ENCODE measurements at places on chromosomes 4 and X. TPM values are rescaled to one million over a fixed set of nuclear protein-coding genes. Genes with fewer than 3 reads are reported as not detected.

DNA sequence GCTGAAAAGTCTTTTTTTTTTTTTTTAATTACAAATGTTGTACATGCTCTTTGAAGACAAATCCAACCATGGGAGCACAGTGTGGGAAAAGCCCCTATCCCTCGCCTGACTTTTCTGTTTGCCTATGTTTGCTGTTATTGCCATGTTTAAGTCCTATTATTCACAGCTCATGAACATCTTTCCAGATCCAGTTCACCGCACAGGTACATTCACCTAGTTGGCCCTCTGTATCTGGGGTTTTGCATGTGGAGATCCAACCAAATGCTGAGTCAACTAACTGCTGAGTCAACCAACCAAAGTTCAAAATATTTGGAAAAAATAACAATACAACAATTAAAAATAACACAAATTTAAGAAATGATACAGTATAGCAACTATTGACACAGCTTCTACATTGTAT is 100.1 kb upstream of the CLNK start:
- no peak for DNase-seq

- DNase-seq: no peak
These were observed 74.9 kb downstream of the NHS start for GRCh38 chrX:17449866-17450265.

DNA sequence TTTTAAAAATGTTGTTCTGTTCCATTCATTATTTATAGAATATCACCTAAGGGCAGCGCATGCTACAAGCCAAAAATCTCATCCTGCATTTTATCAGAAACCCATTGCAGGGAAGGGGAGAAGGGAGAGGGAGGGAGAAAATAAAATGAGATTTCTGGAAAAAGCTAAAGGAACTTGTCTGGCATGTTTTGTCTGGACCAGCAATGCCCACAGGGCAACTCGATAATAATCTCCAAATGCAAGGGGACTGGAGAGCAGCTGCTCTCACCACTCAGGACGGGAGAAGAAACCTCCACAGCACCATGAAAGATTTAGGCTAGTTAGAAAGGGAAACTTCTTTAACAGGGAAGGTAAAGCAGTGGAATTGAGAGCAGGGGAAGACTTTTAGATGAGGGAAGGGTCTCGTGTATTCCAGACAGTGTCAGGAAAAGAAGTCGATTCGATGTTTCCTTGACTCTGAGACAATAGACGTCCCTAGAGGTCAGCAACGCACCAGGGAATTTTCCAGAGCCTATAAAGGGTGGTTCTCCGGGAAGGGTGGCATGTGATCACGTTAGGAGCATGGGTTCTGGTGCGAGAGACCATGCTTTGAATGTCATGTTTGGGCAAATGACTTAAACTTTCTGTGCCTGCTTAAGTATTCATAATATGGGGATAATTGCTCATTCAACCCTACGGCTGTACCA is 132.2 kb upstream of the NDP start:
- no peak for DNase-seq

GRCh38 chrX:132737743-132738142 is 220.7 kb downstream of the HS6ST2 start:
- no peak for DNase-seq

- DNase-seq: no peak
These were observed 848 bp downstream of the RAB9A start for GRCh38 chrX:13689741-13690211.

DNA sequence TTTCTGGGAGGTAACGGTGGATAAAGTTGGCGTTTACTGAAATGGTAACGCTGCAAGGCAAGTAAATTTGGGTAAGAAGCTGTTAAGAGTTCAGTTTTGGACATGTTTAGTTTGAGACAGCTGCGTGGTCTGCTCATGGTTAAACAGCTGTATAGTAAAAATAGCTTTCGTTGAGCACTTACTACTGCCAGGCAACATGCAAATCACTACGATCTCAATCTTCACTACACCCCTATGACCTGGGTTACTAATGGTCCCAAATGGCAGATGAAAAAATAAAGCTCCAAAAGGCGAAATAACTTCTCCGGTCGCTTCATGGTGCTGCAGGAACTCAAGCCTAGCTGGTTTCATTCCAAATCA is 22.2 kb downstream of the FABP2 start:
- no peak for DNase-seq

- no peak for DNase-seq
These were observed 131.8 kb downstream of the SCFD2 start for GRCh38 chr4:53234111-53234510.

GRCh38 chrX:3403748-3404147 is 57.3 kb upstream of the MXRA5 start:
- DNase-seq: no peak

- no peak for DNase-seq
These were observed 182.8 kb downstream of the QDPR start for GRCh38 chr4:17329046-17329445.

DNA sequence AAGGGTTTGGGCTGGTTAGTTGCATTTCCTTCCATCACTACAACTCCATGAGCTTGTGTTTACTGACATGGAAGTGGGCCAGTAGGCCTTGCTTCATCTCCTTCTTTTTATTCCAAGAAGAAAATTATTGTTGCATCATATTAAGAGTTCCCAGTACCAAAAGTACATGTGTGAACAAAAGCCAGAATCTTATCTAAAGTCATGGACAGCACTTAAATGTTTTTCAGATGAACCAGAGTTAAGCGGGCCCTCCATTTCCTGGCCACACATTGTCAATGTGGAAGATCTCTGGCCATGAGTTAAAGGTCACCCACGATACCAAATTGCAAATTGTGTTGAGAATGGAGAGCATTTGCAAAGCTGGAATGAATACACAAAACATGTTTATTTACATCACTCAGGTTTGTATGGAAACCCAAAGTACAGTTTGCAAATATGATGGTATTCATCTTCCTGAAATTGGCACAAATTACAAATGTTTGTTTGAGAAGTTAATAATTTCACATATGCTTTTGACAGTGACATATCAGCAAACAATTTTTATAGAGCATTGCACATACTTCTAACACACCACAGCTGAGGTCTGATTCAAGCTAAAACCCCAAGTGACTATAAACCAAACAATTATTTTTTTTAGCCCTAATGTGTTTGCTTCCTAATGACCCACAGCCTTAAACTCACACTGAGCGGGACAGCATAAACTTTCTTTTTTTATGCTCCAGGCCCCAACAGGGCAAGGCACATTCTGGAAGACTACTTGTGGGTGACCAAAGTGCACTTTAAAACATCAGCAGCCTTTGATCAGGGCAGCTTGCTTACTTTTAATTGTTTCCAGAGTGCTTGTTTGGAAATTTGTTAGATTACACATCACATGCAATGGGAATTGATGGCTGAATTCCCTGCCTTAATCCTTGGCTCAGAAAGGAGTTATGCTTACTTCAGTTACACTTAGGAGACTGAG is 502.9 kb upstream of the SLIT2 start:
- no peak for DNase-seq

GRCh38 chrX:84873176-84873575 is 130.5 kb upstream of the APOOL start:
- DNase-seq: no peak

DNA sequence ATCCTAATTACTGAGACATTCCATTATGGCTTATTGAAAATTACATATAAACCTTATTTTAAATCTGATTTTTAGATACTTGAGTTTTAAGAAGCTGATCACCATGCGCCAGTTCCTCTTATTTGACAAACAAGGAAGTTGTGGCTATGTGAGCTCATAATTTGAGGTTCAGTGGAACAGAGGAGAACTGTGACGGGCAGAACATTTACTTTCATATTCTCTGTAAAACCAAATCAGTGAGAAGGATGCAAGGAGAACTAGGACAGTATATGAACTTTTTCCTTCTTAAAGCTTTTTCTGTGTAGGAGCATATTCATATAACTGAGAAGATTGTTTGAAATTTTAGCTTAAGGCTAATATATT is 25.3 kb downstream of the STIM2 start:
- no peak for DNase-seq

- no peak for DNase-seq
These were observed 65.4 kb downstream of the PRKX start for GRCh38 chrX:3648084-3648483.

GRCh38 chr4:173346074-173346473 is 11.9 kb upstream of the HMGB2 start:
- DNase-seq: no peak

- DNase-seq: no peak
These were observed 155.8 kb upstream of the RAI2 start for GRCh38 chrX:18016941-18017340.

GRCh38 chr4:53150631-53151488 is 215.0 kb downstream of the SCFD2 start:
- DNase-seq: no peak

DNA sequence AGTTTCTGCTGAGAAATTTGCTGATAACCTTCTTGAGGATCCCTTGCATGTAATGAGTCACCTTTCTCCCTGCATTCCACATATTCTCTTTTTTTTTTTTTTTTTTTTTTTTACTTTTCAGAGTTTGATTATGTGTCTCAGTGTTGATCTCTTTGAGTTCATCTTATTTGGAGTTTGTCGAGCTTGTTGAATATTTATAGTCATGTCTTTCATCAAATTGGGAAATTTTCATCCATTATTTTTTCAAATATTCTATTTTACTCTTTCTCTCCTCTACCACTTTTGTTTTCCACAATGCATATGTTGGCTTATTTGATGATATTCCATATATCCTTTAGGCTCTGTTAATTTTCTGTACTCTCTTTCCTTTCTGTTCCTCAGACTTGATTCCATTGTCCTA is 136.1 kb downstream of the MAD2L1 start:
- no peak for DNase-seq

GRCh38 chr4:101682946-101683345 is 107.6 kb upstream of the BANK1 start:
- no peak for DNase-seq

DNA sequence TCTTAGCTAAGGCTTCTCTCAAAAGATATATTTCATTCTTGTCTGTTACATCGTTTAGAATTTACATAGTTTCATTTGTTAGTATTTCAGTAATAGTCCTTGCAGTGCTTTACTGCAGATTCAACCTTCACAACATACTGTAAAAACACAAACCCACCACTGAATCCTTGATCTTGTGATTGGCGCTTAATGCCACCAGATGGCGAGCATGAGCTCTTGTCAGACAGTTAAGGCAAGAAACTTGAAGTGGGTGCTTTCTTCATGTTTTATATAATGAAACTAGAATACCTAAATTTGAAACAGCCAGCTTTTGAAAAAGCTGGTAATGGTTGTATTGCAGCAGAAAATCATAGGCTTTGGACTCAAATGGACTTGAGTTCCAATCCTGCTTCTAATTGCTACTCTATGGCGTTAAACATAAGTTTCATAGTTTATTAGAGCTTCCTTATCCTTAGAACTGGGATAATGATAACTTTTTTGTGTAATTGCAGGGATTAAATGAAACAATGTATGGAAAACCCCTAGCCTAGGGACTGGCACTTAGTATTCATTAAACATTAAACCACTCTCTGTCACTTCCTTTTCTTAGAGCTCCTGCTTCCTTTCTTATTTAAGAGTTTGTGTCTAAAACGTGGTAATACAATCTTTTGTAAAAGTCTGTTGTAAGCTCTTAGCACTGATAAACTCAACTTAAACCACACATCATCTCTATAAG is 95.1 kb downstream of the USP9X start:
- DNase-seq: no peak

GRCh38 chr4:167196344-167197012 is 37.8 kb downstream of the SPOCK3 start:
- DNase-seq: no peak

DNA sequence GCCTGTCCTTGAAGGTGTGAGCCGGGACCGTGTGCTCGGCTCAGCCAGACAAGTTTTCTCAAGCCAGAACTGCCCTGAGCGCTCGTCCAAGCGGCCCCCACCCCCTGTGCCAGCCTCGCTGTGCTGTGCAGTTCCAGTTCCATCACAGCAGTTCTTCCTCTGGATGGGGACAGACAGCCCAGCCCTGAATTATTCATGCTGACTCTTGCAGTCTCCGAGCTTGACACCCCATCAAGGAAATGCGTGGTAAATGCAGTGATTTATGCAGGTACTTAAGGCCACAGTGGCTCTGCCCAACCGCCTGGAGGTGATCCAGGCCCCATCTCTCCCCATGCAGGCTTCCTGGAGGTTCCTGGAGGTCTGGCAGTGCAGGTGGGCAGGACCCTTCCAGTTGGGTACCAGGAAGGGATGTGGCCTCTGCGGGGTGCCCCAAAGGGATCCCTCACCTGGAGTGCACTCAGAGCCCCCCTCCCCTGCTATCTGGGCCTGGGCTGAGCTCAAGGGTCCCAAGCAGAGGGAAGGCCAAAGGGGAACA is 44.8 kb upstream of the HMX1 start:
- DNase-seq: peak; percentile 25

Gene PARM1
- total RNA-seq: 77.2 TPM

Gene HGFAC
- total RNA-seq: 8.9 TPM

Gene TLR10
- total RNA-seq: 2.7 TPM

Gene UVSSA
- total RNA-seq: 26.0 TPM

Gene MECP2
- 95.1 TPM for total RNA-seq

Gene IDUA
- 35.6 TPM for total RNA-seq

Gene FOXP3
- total RNA-seq: 0.86 TPM

Gene YY2
- 0.87 TPM for total RNA-seq

Gene USP17L26
- total RNA-seq: not detected

Gene PWWP3B
- total RNA-seq: 11.4 TPM

Gene FRMPD3
- total RNA-seq: 5.9 TPM

Gene MAGED4
- total RNA-seq: 23.6 TPM

Measured in dorsolateral prefrontal cortex (tissue), 122 donors.